GF-D8 (cell line): ENCODE measurements at places on chromosomes 7 and 10.

- DNase-seq, result no peak
These were observed 77.0 kb upstream of the TRIM24 start for GRCh38 chr7:138382862-138383565.

- DNase-seq, result no peak
These were observed 32.0 kb downstream of the SFMBT2 start for GRCh38 chr10:7378602-7379403.

DNA sequence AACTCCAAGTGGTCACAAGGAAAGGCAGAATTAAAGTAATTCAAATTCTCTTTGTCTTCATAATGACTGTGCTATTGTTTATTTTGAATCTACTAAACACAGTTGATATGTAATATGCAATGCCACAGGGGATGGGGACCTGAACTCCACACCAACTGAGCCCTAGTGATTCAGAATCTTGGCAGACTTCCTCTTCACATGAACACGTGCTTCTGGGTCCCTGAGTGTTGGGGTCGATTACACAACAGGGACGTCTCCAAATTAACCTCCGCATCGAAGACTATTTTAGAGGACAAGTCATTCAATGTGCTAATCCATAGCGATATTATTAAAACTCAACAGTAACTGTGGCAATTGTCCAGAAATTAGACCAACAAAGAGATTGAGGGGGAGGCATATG, 95.3 kb upstream of the CARD11 start:
- DNase-seq, result no peak

DNA sequence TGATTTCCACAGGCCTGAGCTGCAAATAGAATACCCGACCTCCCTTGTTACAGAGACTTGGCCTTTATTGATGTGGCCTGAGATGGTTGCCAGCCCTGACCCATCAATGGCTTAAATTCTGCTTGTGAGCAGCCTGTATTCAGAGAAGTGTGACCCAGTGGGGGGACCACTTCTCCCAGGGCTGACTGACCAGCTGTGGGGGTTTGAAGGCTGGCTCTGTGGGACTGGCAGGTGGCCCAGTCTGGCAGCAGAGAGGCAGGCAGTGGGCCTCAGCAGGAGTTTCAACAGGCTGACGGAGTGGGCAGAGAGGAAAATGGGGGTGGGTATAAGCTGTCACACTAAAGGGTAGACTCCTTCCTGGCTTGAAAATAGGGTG, 12.2 kb upstream of the PPIF start:
- no peak for DNase-seq

GRCh38 chr10:102676534-102677315, 32.4 kb downstream of the TRIM8 start:
- DNase-seq, result no peak

GRCh38 chr7:8536431-8536830, 103.0 kb downstream of the NXPH1 start:
- no peak for DNase-seq

DNA sequence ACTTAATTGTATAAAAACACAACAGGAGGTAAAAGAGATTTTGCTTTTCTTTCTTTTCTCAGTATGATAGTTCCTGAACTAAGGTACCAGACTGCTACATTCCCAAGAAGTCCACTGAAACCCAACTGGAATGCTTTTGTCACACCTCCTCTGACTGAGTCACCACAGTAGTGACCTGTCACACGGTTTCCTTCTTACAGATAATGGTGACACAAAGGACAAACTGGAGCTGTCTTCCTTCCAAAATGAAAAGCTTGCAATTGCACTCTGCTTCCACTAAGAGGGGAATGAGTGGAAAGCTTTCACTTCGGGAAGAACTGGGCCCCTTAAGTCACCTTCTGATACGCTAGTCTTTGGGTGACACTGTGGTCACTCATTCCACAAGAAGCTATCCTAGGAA, 122.2 kb downstream of the KMT2E start:
- no peak for DNase-seq

DNA sequence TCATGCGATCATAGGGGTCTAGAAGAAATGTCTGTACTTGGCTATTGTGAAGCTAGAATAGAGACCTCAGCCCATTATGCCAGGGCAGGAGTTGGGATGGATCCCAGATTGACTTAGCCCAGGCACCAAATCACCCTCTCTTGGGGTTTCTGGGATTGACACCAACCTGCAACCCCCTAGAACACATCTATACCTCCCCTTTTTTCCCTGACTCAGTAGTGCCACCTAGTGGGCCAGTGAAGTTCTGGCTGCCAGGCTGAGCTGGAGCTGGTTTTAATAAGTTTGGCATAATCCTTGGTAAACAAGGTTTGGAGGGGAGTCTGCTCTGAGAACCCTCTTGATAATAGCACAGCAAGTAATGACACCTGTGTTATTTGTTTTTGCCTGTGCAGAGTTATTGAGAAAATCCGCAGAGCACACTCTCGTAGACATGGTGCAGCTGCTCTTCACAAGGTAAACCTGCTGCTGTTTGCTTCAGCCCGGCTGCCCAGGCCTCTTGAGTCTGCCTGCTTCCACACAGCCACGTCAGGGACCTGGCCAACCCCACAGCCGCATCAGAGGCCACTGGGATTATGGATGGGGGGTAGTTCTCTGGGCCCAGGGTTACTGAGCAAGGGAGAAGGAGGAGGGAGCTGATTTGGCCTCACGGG, 43.3 kb upstream of the NFKB2 start:
- no peak for DNase-seq

GRCh38 chr7:34544621-34545020, 113.4 kb upstream of the NPSR1 start:
- no peak for DNase-seq

DNA sequence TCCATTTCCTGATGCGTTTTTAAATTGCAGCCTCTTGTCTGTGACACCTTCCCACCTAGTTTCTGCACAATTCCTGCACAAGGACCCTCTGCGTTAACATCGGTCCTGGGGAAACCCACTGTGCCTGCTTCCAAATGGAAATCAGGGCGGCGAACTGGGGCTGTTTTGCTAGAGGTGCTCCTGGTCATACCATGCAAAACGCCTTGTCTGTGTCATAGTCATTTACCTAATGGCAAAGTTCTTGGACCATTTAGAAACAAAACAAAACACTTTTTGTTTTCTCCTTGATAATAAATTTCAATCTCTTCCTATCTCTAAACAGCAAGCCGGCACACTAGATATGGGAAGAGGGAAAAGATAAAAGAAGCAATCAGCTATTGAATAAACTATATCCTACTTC, 206.9 kb upstream of the KLF14 start:
- no peak for DNase-seq

DNA sequence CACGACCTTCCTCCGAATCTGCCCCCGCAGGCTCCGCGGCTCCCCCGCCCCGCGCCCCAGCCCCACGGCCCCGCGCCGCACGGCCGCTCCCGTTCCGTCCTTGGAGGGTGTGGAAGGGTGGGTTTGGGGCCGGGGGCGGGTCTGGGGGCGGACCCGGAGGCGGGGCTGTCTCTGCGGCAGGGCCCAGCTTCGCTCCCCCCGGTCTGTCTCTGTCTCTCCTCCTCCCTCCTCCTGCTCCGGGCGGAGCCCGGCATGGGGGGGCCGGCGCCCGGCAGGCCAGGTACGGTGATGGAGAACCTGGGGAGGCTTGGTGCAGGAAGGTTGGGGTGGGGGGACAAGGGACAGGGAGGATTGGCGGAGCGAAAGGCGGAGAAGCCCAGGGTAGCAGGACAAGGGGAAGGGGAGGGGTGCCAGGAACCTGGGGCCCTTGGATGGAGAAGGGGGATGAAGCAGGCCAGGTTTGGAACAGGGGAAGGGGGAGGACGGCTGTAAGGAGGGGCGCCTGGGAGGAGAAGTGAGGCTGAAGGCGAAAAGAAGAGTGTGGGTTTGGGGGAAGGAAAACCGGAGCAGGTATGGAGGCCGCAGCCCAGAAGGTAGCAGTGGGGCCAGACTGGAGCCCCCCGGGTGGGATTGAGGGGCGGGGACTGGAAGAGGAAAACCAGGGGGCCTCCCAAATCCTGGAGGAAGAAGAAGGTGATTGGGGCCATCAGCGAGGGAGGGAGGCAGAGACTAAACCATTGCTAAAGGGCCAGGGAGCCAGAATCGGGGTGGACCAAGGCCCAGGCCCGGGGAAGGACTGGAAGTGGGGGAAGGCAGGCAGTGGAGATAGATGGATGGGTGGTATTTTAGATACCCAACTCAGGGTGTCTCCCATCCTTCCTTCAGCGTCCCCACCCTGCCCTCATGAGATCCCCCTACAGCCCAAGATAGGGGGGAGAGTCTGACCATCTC, at the start of gene NYAP1:
Gene NYAP1, plus strand, starts transcription at position 206 of the 951 bp plus-strand sequence. CDS start 1,385 bp downstream, outside the sequence.
- no peak for DNase-seq

GRCh38 chr7:48515171-48515570, 343.9 kb downstream of the ABCA13 start:
- DNase-seq, result no peak

DNA sequence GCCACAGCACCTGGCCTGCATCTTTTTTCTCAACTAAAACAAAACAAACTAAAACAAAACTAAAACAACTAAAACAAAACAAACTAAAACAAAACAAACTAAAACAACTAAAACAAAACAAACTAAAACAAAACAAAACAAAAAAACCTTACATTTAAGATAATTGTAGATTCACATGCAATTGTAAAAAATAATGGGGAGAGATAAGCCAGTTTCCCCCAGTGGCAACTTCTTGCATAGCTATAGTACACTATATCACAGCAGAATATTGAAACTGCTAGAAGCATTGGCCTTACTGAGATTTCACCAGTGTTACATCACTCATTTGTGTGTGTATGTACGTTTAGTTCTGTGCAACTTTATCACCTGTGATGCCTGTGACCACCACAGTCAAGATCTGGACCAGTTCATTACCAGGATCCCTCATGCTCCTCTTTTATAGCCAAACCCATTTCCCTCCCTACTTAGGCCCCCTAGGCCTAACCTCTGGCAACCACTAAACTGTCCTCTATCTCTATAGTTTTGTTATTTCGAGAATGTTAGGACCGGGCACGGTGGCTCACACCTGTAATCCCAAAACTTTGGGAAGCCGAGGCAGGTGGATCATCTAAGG, 9.3 kb downstream of the FXYD4 start:
- DNase-seq, result no peak

DNA sequence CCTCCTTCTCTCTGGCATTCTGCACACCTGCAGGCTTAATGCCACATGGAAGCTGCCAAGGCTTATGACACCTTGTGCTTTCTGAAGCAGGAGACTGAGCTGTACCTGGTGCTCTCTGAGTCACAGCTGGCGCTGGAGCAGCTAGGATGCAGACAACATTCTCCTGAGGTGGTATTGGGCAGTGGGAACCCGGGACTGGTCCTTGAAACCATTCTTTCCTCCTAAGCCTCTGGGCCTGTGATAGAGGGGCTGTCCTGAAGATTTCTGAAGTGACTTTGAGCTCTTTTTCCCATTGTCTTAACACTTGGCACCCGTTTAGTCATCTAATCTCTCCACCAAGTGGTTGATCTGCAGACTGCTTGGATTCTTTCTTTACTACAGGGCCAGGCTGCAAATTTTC, 508.4 kb downstream of the TFEC start:
- no peak for DNase-seq

DNA sequence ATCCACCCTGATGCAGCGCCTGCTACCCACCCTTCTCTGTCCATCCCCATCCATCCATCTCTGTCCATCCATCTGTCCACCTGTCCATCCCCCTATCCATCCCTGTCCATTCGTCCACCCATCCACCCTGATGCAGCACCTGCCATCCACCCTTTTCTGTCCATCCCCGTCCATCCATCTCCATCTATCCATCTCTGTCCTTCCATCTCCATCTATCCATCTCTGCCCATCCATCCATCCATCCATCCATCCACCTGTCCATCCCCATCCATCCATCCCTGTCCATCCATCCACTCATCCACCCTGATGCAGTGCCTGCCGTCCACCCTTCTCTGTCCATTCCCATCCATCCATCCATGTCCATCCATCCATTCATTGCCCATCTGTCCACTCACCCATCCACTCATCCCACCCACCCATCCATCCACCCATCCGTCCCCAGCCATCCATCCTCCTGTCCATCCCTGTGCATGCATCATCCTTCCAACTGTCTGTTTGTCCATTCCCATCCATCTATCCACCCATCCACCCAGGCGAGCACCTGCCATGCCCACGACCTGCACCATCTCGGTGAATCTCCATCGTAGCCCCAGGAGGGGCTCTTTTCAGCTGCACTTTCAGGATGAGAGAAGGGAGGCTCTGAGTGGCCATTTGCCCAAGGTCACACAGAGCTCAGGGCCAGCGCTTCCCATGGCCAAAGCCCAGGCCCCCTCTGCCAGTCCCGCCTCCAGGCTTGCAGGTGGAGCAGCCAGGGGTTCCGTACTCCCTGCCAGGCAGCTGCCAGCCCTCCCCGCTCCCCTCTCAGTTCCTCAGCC, 137.4 kb downstream of the LHPP start:
- no peak for DNase-seq

GRCh38 chr10:103120977-103121735, 71.9 kb downstream of the NT5C2 start:
- DNase-seq, result no peak

DNA sequence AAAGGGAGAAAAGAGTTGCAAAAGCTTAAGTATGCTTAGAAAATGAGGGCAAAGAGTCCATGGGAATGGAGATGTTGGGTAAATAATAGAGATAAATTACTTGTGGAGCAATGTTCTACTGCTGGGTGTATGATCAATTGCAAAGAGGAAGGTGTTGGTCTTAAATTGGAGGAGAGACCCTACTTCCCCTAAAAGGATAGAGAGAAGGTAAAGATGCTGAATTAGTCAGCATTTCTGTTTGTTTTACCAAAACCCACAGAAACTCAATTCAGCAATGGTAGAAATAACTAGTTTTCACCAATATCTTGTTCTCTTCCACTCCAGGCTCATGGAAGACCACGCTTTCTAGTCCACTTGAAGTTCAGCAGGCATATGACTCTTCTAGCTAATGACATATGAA, 32.1 kb downstream of the ASB4 start:
- no peak for DNase-seq

- no peak for DNase-seq
These were observed 128.5 kb downstream of the BTAF1 start for GRCh38 chr10:92052088-92052487.

GRCh38 chr10:44422153-44422552, 37.3 kb upstream of the CXCL12 start:
- no peak for DNase-seq

DNA sequence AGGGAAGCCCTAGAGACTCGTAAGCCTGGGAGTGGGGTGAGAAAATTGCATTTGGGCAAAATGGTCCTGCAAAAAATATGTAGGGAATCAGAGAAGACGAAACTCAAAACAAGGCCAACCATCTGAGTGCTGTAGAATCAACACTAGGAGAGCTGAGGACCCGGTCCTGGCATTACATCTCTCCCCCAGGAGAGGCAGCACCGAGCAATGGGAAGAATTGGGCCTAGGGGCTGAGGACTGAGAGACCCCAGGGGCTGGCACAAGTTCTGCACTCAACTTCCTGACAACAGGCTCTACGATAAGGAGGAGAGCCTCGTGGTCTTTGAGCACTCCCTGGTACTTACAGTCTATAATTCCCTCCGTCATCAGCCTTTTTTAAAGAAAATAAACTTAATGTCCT, 47.6 kb downstream of the BPGM start:
- no peak for DNase-seq
